ENCODE measurements at places on chromosomes 6 and 20.
A peak's percentile ranks its signal among the peaks of the same experiment; 100 is the strongest.

DNA sequence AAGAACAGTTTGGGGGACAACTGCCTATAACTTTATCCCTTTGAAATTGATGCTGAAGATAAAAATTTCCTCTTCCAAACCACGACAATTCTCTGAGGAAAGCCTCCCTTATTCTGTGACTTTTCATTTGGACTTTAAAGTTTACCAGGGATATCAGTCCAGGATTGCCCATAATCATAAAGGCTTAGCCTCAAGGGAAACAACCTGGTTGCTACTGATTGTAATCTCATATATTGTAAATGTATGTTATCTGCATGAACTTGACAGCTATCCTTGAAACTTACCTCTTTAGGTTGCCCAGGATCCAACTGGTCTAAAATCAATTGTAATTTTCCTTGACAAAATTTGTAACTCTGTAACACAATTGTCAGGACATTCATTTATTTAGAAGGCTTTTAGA lies 23.8 kb downstream of the TBC1D32 start:
- no peak for DNase-seq

GRCh38 chr6:88294702-88295101 lies 128.6 kb upstream of the CNR1 start:
- DNase-seq, result no peak

GRCh38 chr6:77037439-77037838 lies 425.9 kb downstream of the HTR1B start:
- no peak for DNase-seq

- no peak for DNase-seq
Measured at GRCh38 chr6:18495236-18495635, 108.1 kb downstream of the RNF144B start.

DNA sequence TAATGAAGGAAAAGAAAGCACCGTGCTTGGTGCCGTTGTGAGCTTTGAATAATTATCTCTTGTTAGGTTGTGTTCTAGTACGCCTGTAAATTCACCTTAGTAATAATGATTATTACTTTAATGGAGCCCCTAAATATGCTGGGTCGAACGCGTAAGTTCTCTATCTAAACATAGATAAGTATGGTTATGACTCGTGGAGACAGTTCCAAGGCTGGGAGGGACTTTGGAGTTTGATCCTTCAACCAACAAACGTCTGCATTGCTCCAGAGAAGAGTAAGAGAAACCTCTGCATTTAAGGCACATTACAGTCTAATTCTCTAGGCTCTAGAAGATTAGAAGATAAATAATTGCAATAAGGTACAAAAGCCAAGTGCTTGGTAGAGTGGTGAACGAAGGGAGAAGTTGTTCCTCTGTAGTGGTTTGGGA lies 514 bp downstream of the ACOT13 start:
- DNase-seq, result no peak

DNA sequence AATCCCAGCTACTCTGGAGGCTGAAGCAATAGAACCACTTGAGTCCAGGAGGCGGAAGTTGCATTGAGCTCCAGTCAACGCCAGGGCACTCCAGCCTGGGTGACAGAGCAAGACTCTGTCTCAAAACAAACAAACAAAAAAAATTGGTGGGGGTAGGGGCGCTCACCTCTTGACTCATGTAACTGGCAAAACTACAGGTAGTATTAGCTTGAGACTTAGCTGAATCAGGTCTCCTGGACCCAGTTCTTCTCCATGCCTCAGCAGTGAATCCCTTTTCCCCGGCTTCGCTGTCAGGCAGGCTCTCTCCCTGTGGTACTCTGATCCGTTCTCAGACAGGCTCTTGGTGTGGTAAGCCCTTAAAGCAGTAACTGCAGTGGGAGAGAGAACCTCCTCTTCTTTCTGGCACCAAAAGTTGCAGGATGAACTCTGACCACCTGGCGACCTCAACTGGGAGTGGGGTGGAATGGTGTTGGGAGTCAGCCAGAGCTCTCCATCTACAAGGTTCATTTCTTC lies 12.9 kb downstream of the SLC9A8 start:
- DNase-seq, result no peak

DNA sequence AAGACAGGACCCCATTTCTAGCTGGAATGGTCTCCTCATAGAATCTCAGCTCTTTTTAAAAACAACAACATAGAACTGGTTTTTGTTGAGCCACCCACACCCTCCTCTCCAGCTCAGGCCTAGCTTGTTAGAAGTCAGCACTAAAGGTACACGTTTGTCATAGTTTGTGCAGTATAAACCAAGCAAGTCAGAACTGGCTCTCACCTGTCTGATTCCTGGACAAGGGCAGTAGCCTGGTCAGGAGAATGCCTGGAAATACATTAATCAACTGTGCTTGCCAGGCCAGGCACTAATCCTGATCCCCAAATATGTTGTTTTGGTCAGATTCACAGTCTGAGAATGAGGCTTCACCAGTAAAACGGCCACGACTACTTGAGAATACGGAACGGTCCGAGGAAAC lies 296.7 kb downstream of the ZFAND3 start:
- no peak for DNase-seq

DNA sequence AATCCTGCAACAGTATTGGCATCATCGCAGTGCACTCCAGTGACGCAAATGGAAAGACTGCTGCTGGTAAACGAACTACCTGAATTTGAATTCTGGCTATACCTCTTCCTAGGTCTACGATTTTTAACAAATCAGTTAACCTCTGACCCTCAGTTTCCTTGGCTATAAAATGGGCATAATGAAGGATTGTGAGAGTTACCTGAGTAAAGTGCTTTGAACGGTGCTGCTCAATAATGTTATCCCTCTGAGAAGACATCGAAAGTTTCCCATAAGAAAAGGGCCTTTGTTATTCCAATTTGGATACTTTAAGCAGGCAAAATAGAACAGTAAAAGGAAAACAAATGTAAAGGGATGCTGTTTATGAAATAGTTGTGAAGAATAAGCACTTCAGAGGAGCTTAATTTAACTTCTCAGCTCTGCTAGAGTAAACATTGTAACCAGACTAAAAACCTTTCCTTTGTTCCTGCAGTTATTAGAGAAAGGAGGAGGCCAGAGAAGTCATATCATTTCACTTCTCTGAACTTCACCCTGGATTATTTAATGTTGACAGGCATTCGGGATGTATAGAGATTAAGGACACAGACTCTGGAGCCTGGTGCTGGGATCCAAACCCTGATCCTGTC lies 5.8 kb downstream of the SGK1 start:
- no peak for DNase-seq

- no peak for DNase-seq
Measured at GRCh38 chr20:36336204-36336603, 30.1 kb downstream of the DLGAP4 start.

DNA sequence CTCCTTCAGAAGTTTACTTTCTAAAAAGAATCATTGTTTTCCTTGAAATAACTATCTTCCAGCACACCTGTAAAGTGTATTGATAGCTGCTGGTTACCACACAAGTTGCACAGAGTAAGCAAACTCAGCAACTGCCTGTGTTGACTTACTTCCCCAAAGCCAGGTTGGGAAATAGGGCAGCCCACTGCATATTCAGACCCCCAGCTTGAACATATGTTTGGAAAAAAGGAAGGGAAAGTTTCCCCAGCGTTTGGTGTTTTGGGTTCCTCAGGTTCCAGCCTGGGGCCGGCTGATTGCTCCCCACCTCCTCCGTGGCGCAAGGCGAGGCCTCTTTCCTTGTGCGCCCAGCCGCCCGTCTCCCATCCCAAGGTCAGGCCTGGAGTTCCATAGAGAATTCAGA lies 70.1 kb upstream of the QKI start:
- DNase-seq, result no peak

DNA sequence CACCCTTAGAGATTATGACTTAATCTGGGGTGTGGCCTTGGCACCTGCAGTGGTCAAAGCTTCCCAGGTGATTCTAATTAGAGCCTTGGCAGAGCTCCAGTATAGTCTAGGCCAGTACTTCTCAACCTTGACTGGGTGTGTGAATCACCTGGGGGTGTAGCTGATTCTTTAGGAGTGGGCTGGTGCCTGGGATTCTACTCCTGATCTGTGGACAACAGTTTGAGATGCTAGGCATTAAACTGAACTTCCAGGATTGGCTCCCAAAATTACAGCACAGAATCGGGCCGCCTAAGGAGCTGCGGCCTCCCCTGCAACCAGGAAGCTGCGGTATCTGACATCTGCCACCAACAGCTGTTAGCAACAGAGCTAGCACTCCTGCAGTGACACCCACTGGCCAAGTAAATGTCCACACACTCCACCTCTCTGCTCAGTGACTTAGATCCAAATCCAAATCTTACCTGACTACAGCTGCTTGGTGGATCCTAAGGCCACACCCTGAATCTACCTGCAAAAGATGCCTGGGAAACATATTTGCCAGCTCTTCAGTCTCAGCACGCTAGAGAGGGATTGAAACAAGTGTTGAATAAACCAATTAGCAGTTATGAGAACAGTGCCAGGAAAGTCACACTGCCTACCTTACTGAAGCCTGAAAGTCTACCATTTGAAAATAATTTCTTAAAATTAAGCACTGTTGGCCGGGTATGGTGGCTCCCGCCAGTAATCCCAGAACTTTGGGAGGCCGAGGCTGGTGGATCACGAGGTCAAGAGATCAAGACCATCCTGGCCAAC lies 126.7 kb downstream of the UNC5CL start:
- no peak for DNase-seq

- DNase-seq, result no peak
Measured at GRCh38 chr6:2435323-2435722, 189.9 kb upstream of the GMDS start.

GRCh38 chr6:25537349-25538018 lies 114.5 kb upstream of the SCGN start:
- DNase-seq, result no peak

GRCh38 chr6:133991096-133991593 lies 38.1 kb downstream of the TBPL1 start:
- no peak for DNase-seq

GRCh38 chr6:45597424-45597823 lies 219.7 kb upstream of the SUPT3H start:
- DNase-seq, result no peak

- DNase-seq, result no peak
Measured at GRCh38 chr6:116323863-116324262, 44.1 kb upstream of the TSPYL1 start.

DNA sequence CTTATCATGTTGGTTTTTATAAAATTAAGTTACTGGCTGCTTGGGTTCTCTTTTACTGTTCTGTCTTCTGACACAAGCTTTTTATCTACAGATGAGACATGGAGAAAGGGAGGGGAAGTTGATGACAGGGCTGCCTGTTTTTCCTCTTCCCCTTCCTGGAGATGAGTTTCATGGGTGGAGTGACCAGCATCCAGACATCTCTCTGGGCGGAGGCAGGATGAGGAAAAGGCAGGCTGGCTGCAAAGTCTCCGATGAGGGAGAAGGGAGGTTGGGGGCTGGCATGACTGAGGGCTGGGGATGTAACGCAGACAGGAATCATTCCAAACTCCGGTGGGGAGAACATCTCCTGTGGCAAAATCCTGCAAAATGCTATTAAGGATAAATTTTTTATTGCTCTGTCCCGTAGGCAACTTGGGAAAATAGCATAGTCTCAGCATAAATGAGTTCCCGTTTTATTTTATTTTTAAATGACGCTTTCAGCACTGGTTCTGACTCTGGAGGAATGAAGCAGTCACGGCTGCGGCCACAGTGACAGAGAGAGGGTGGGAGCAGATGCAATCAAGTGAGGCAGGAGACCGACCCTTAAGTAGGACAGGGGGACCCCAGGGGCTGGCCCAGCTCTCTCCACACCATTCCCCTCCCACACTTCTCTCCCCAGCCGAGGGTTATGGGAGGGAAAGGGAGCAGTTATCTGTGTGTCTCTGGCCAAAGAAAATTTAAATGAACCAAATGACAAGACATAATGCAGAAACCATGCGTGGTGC lies 108.8 kb upstream of the PMEPA1 start:
- DNase-seq, result no peak

DNA sequence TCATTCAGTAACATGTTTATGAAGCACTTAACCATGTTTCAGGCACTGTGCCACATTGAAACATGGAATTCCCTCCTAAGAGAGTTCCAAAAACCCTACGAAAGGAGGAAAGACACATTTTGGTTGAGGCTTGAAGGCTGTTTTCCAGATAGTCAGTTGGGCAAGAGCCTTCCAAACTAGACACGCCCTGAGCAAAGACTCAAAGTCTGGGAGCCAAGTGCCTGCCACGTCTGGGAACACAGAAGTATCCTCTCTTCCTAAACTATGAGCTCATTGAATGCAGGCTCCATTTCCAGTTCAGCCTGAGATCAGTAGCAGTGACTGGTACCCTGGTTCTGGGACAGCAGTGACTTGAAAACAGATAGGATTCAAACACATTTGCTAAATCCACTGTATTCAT lies 74.5 kb upstream of the FAM8A1 start:
- no peak for DNase-seq

DNA sequence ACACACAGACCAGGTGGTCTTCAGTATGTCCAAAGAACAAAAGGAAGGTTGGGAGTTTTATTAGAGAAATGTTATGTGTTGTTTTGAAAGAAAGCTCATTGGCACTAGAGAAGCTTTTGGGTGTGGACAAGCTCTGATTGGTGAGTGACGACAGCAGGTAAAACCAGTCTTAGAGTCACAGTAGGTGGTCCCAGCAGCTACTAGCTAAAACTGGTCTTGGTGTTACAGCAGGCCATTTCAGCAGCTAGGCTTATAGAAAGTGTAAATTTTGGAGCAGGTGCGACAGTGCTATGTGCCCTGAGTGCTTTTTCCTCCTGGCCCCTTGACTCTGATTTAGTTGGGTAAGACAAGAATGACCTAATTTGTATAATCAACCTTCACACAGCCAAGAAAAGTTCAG lies 3.6 kb downstream of the CLDN20 start:
- DNase-seq, result no peak

GRCh38 chr20:45011108-45011526 lies 44.8 kb downstream of the STK4 start:
- DNase-seq, result no peak

GRCh38 chr20:19181552-19181951 lies 30.9 kb upstream of the SLC24A3 start:
- no peak for DNase-seq

GRCh38 chr6:137403855-137404254 lies 90.3 kb downstream of the OLIG3 start:
- DNase-seq, result no peak

GRCh38 chr6:135269481-135269891 lies 88.4 kb downstream of the MYB start:
- no peak for DNase-seq

DNA sequence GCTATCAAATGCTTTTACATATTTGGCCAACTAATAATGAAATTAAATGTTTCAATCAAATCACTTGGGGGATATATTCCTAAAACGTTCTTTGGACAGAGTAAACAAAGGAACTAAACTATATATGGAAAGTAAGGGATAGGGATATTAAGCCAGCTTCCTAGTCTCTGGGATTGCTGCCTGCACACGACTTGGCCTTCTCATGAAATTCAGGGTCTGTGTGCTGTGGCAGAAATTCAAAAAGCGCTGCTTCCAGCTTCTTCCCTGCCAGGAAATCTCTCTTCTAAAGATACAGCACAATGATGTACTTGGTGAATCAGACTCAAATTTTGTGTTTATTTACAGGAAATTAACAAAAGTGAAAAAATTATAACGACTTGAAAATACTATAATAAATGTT lies 206.3 kb upstream of the RAB32 start:
- no peak for DNase-seq

GRCh38 chr6:6002005-6002847 lies 4.5 kb downstream of the NRN1 start:
- no peak for DNase-seq

GRCh38 chr6:155177363-155177961 lies 86.4 kb upstream of the CLDN20 start:
- DNase-seq, result peak; percentile 13
